Heart left ventricle (tissue), 16 donors: ENCODE measurements at places on chromosomes 1 and 21.
A peak's percentile ranks its signal among the peaks of the same experiment; 100 is the strongest.

DNA sequence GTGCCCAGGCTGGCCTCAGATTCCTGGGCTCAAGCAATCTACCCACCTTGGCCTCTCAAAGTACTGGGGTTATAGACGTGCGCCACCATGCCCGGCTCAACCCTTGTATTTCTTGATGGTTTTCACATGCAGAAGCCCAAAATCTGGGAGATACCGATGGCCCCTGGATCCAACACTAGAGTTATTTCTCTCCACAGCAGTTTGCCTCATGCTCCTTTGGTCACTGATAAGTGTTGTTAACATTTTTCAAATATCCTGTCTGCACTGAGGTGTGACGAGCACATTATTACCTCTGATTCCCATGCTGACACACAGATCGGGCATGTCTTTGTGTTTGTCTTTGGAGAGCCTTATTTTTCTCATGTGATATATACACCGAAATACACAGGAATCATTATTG is 107.0 kb downstream of the KIF26B start:
- no peak for DNase-seq

GRCh38 chr1:53892911-53893310 is 1.1 kb upstream of the DIO1 start:
- peak; percentile 28 for DNase-seq

DNA sequence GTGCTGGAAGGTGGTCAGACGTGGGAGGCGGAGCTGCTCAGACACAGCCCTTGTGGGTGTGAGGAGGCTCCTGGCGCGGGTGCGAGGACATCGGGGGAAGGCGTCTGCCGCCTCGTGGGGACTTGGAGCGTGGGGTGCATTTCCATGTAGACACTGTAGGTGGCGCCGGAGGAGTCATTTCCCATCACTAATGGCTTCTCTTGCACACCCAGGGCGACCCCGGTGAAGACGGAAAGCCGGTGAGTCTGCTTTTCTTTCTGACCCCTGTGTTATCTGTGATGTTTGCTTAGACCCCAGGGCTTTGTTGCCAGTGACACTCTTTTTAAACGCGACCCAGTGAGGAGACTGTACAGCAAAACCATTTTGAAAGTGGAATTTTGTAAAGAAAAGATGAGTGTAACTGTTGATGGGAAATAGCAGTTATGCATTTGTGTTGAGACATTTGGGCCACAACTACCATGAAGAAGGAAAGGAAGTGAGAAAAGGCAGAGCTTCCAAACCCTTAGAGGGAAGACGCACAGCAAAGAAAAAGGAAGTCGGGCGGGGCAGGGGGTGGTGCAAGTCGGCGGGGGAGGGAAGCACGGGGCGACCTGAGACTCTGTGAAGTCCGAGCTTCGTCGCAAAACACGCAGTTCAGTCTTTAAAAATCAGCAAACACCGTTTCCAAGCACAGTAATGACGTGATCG is 64.0 kb downstream of the SLC19A1 start:
- DNase-seq = peak; percentile 72

GRCh38 chr1:43009274-43009673 is 50.6 kb upstream of the SLC2A1 start:
- no peak for DNase-seq
